SK-N-DZ (cell line): ENCODE measurements at places on chromosomes 16 and 17.

GRCh38 chr17:48513666-48514455 lies 16.9 kb downstream of the HOXB1 start:
- no peak for DNase-seq

DNA sequence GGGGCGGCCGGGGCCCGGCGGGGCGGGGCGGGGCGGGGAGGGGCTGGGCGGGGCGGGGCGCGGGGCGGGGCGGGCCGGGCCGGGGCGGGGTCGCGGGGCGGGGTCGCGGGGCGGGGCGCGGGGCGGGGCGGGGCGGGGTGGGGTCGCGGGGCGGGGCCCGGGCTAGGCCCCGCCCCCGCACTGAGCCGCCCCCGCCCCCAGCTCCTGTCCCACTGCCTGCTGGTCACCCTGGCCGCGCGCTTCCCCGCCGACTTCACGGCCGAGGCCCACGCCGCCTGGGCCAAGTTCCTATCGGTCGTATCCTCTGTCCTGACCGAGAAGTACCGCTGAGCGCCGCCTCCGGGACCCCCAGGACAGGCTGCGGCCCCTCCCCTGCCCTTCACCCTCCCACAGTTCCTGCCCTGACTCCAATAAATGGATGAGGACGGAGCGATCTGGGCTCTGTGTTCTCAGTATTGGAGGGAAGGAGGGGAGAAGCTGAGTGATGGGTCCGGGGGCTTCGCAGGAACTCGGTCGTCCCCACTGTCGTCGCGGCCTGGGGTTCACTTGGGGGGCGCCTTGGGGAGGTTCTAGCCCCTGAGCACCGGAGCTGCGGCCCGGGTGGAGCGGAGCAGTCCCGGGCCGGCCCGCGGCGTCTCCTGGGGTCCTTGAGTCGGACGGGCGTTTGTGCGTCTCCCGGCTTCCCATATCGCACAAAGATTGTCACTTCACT lies 795 bp upstream of the HBM start:
- DNase-seq: no peak

GRCh38 chr17:2874189-2874686 lies 78.0 kb downstream of the RAP1GAP2 start:
- DNase-seq: no peak

DNA sequence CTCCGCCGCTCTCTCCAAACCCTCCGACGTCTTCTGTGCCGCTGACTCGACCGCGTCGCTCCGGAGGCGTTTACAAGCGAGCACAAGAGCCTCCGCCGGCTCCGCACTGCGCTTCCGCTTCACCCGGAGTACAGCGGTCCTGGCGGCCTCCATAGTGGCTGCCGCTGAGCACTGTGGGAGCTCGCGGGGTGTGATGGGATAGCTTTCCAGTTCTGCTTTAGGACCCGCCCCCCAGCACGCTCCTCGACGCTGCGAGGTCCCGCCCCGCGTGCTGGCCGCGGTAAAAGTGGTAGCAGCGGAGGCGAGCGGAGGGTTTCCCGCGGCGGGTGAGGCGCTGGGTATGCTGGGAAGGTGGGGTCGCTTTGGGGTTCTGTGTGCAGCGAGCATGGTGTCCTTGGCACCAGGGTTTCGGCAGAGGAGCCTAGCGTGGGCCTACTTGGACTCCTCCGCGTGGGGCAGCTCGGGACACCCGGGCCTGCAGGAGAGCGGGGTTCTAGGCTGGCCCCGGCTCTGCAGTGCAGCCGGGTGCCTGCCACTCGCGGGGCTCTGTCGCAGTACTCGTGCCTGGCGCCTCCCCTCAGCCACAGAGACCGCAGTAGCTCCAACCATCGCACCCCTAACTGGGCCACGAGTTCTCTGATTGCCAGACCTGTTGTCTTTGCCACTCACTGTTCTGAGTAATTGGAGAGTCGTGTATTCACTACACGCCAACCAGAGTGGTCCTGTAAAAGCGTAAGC lies at the start of the genes PRMT7 and SLC7A6OS:
Gene PRMT7 (plus strand): TSS at position 246 of the 738 bp plus-strand sequence. CDS start 4,961 bp downstream, outside the sequence.
Gene SLC7A6OS (minus strand): TSS at position 173 of the 738 bp plus-strand sequence. CDS start 20 bp downstream, at position 153.
- peak; percentile 89 for DNase-seq

DNA sequence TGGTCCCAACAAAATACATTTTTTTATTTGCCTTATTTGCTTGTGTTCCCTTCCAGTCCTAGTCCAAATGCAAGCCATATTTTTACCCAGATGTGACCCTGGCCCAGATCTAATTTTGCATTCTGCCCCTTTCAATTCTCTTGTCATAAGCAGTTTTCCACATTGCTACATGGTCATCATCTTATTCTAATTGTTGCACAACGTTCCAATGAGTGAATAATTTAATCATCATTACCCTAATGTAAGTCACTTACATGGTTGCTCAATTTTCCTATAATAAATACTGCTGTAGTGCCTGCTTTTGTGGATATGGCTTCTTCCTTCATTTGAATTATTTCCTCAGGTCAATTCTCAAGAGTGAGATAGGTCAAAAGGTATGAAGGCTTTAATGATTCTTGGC lies 12.8 kb downstream of the RSAD1 start:
- no peak for DNase-seq
